Frontal cortex (tissue), 4 donors: ENCODE measurements at places on chromosomes 3 and 15. TPM values are rescaled to one million over a fixed set of nuclear protein-coding genes. Genes with fewer than 3 reads are reported as not detected.

The PIGB gene
- total RNA-seq: 6.1 TPM

The SOX14 gene
- not detected for total RNA-seq

The LTK gene
- total RNA-seq: not detected

The MCF2L2 gene
- 42.0 TPM for total RNA-seq

The BSN gene
- 5.3 TPM for total RNA-seq

The SPESP1 gene
- total RNA-seq: 4.5 TPM

The HCLS1 gene
- 0.82 TPM for total RNA-seq

The SLC22A13 gene
- total RNA-seq: under 0.01 TPM

The RARRES1 gene
- 4.5 TPM for total RNA-seq

The ALDH1L1 gene
- total RNA-seq: 1.6 TPM

The APOD gene
- total RNA-seq: 2.9 TPM

The SAMD7 gene
- total RNA-seq: not detected
